Uterine smooth muscle cell (primary cell): ENCODE measurements at places on chromosomes 5 and 9. TPM values are rescaled to one million over a fixed set of nuclear protein-coding genes. Genes with fewer than 3 reads are reported as not detected.

The TTC23L gene
- total RNA-seq, result under 0.01 TPM in 1 of 2 replicates, not detected in the other

The PCDHGC4 gene
- 2.2 and 2.4 TPM in 2 replicates for total RNA-seq

The ARL14EPL gene
- 0.89 TPM in 1 of 2 replicates, not detected in the other for total RNA-seq

The ATP10B gene
- 0.37 TPM in 1 of 2 replicates, not detected in the other for total RNA-seq
